Activated naive CD4-positive, alpha-beta T cell treated with anti-CD3 and anti-CD28 coated beads, Interleukin-2, amount 10 ng/mL, durations not matched to agents 7 days and 5 days (primary cell): ENCODE measurements at places on chromosomes 4 and X.

- no peak for DNase-seq
Measured at GRCh38 chr4:31362756-31363155, 642.6 kb downstream of the PCDH7 start.

- no peak for DNase-seq
Measured at GRCh38 chrX:114787061-114787460, 203.2 kb downstream of the HTR2C start.

- no peak for DNase-seq
Measured at GRCh38 chr4:2626231-2626630, 89.8 kb downstream of the FAM193A start.

DNA sequence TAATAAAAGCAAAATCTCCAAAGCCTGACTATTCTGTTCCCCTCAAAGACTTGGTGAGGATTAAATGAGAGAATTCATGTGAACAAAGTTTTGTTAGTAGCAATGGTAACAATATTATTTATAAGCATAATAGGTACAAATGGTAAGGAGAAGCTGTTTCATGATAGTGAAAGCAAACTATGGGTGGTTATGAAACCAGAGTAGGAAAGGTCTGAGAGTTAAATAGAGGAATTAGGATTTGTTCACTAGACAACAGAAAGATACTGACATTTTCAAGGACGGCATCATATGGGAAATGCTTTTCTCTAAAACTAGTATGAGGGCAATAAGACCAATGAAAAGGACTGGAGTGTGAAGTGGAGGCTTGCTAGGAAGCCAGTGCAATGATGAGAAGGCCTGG is 128.6 kb upstream of the FTHL17 start:
- no peak for DNase-seq

DNA sequence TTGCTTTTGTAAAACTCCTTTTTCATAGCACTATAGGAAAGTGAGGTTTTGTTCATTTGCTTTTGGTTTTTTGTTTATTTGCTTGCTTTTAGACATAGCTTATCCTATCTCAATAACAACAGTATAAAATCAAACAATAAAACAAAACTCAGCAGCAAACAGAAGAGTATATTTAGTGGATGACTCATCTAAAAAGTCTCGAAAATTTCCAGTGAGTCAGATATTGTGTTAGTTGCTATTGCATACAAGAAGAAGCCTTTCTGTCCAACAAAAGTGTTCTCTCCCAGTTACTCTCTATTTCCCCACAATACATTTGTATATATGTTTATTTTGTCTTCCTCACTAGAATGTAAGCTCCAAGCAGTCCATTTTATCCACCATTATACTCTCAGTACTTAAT is 36.0 kb upstream of the NPNT start:
- DNase-seq = no peak

GRCh38 chr4:122041312-122041711 is 89.5 kb upstream of the TRPC3 start:
- no peak for DNase-seq

GRCh38 chrX:19956306-19956705 is 34.6 kb downstream of the BCLAF3 start:
- DNase-seq = no peak

- no peak for DNase-seq
Measured at GRCh38 chrX:2220829-2221567, 279.8 kb downstream of the DHRSX start.

GRCh38 chr4:67725132-67725531 is 24.2 kb upstream of the UBA6 start:
- no peak for DNase-seq

GRCh38 chr4:92969650-92970379 is 666.0 kb downstream of the GRID2 start:
- no peak for DNase-seq

- no peak for DNase-seq
Measured at GRCh38 chr4:89588421-89588820, 248.5 kb downstream of the SNCA start.

DNA sequence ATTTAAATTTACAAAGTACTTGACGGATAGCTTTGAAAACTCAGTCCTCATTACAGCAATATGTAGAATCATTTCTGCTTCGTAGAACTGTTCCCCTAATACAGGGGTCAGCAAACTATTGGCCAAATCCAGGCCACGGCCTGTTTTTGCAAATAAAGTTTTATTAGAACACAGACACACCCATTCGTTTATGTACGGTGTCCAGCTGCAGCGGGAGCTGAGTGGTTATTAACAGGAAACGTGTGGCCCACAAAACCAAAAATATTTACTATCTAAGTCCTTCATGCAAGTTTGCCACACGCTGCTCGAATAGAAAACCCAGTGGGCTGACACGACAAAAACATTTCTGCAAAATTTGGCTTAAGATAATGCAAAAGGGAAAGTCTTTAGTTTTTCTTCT is 146.5 kb downstream of the AFAP1 start:
- DNase-seq = no peak

DNA sequence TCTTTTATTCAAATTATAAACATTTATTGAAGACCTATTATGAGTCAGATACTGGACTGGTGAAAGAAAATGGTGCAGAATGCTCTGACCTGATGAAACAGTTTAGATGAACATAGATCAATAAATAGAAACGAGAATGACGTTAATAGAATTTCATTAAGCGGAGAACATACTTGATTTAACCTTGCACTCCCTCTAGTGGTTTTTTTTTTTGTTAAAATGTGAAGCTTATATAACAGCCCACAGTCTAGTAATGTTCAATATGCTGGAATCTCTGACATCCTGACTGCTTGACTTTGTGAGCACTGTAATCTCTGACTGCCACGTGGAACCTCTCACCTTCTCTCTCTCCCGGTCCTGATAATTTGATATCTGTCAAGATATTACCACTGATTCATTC is 32.3 kb downstream of the HDAC8 start:
- no peak for DNase-seq

- DNase-seq = no peak
Measured at GRCh38 chrX:6279277-6279909, 50.7 kb upstream of the NLGN4X start.

GRCh38 chrX:10507876-10508275 is 112.5 kb downstream of the MID1 start:
- no peak for DNase-seq

DNA sequence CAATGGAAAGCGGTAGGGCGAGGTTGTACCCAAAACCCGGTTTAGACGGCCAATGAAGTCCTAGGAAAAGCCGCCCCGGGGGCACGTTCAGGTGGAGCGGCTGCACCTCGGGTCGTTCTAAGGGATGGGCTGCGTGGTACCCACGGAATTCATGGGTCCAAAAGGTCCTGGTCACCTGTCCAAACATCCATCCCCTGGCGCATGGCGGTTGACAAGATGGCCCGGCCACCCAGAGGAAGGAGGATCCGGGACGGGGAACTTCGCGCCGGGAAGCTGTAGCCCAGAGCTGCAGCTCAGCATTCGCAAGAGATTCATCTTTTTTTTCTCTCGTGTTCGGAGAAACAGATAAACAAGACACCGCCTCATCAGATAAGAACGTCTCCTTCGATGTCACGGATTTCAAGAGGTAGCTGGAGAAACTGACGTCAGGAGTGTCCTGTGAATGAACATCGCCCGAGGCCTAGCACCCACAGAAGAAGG is 10.9 kb downstream of the PITX2 start:
- DNase-seq = no peak

DNA sequence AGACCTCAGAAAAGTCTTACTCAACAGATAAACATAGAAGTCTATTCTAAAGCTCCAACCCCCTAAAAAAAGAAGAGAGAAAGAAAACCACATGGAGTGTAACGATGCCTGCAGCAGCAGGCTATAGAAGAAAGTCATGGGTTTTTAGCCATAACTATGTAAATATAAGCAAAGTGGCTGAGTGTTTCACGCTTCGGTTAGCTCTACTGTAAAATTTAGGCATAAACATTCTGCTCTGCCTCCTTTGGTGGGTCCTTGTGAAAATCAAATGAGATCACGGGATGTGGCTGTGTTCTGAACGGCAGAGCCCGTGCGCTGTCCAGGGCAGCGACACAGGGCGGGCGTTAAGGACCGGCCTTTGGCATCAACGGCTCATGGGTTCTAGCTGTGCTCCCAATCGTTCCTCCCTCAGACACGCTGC is 78.4 kb downstream of the IRF2 start:
- no peak for DNase-seq

DNA sequence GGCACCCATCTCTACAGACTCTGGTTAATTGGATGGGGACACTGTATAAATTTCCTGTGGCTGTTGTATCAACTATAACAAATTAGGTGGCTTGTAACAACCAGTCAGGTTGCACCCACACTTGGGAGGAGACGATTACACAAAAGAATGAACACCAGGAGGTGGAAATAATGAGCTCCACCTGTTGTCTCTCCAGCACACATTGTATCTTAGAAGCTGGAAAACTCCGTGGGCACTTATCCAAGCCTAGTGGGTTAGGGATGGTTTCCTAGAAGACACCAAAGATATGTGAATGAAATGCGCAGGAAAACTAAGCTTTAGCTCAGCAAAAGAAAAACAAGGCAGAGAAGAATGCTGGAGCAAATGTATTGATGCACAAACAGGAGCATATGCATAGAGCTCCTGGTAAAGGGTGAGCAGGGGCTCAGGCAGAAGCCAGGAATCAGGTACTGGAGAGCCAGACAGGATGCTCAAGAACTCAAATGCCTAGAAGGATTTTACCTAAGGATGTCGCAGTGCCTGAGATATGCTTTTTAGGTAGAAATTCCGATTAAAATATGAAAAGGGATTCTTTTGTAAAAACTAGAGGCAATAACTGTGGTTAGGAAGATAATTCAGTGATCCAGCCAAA is 111.7 kb downstream of the GALNTL6 start:
- no peak for DNase-seq

GRCh38 chr4:185520119-185520518 is 15.2 kb downstream of the PDLIM3 start:
- no peak for DNase-seq

- DNase-seq = peak; percentile 26
Measured at GRCh38 chr4:153257151-153257620, 52.9 kb downstream of the TRIM2 start.

- no peak for DNase-seq
Measured at GRCh38 chrX:24990535-24990934, 25.2 kb downstream of the ARX start.

DNA sequence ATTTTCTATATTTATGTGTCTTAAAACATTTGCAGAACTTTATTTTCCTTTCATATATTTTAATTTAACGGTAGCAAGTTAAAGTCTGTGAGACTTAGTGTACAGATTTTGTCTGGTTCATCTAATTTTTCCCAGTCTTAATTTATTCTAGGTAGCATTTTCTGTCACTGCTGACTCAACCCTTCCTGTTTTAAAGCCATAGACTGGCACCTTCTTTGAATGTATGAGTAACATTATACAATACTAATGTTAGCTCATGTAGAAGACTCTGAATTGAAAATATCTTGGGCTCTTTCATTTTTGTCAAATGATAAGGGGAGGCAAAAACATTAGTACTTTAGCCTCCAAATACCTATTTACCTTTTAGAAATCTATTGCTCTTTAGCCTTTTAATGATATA is 43.6 kb downstream of the BLTP1 start:
- no peak for DNase-seq

GRCh38 chr4:75432683-75433082 is 81.5 kb downstream of the RCHY1 start:
- DNase-seq = no peak

GRCh38 chrX:46039526-46039925 is 505.7 kb downstream of the ZNF674 start:
- DNase-seq = no peak

- DNase-seq = no peak
Measured at GRCh38 chr4:41709844-41710481, 38.6 kb downstream of the PHOX2B start.

DNA sequence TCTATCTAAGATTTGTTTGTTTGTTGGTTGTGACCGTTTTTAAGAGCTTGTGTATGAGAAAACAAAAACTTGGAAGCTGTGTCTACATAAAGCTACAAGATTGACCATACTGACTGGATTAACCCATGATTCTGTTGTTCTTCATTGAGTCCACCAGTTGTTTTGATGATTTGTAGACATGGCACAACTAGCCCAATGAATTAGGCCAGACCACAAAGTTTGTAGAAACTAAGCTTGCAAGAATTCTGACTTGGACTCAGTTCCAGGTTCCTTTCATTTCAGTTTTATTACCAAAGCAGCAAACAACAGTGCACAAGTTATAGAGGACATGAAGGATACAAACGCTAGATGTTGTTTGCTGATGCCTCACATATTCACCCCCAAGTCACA is 119.3 kb downstream of the RASGEF1B start:
- DNase-seq = no peak

- DNase-seq = no peak
Measured at GRCh38 chrX:15694941-15695451, 30.4 kb upstream of the CLTRN start.

- peak; percentile 58 for DNase-seq
Measured at GRCh38 chr4:8176547-8177399, 18.2 kb upstream of the ABLIM2 start.

DNA sequence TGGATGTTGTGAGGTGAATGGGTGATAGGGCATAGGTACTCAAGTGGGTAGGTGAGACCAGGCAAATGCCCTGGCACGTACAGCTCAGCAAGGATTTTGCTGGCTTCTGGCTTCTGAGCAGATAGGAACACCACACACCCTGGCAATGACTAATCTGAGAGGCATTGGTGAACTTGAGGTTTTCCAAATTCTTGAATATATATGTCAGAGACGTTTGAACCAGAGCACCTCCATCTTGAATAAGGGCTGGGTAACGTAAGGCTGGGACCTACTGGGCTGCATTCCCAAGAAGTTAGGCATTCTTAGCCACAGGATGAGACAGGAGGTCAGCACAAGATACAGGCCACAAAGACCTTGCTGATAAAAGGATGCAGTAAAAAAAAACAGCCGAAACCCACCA is 204.5 kb downstream of the NLGN4X start:
- DNase-seq = no peak

DNA sequence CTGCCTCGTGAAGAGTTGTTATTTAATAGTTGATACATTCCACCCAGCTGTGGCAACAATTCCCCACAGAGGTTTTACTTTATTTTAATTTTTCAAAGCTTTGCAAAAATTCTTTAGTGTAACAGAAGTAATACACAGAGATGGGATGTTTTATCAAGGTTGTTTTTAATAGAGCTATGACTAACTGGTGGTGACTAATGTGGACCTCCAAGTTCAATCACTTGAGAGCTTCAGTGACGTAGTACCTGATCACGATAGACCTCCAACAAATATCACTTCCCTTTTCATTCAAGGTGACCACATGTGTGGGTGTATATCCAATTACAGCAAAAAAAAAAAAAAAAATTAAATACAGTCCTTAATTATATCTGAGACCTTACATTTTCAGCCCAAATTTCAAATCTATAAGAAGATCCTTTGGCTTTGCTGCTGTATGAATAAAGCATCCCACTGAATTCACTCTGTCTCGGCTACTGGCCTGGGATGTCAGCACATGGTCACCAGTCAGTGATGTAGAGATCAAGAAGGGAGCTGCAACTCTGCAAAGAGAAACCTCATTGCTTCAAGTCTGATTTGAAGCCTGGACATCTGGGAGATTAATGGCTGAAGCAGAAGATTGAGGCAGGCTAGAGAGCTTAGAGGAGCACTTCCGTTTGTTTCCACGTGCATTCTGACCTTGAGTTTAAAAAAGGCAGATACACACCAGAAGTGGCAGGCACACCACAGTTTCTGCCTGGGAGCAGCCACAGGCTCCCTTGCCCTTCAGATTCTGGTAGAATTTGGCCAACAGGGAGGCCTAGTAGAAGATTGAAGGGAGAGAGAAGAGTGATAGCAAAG is 345.9 kb upstream of the NOCT start:
- no peak for DNase-seq

GRCh38 chr4:82484996-82485783 is 54.8 kb downstream of the ENOPH1 start:
- no peak for DNase-seq

- no peak for DNase-seq
Measured at GRCh38 chr4:20490734-20491133, 209.5 kb upstream of the PACRGL start.
